Epithelial cell of esophagus (primary cell): ENCODE measurements at places on chromosomes 16 and 17.

DNA sequence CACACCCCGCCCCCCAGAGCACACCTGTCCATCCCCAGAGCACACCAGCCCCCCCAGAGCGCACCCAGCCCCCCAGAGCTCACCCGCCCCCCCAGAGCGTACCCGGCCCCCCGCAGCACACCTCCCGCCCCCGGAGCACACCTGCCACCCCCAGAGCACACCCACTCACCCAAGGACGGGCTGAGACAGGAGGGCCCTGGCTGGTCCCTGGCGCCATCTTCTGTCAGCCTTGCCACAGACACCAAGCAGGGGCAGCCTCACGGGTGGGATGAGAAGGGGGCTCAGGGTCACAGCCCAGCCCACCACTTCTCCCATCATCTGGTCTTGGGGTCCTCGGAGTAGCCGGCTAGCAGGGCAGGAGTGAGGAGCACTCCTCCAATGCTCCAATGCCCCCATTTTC is 31.8 kb downstream of the PIEZO1 start:
- DNase-seq, result no peak

- no peak for DNase-seq
Measured at GRCh38 chr17:79826204-79826680, 13.0 kb downstream of the CBX4 start.

GRCh38 chr17:35146214-35146833 is 1.3 kb upstream of the UNC45B start:
- DNase-seq, result peak; percentile 70

- DNase-seq, result no peak
Measured at GRCh38 chr17:50767030-50767429, 288 bp downstream of the ANKRD40CL start.

GRCh38 chr17:28951428-28951990 is at the start of gene PHF12:
Gene PHF12, minus strand, starts transcription at chr17:28951518. Its CDS starts 558 bp downstream, at chr17:28950960.
- DNase-seq, result peak; percentile 100

- no peak for DNase-seq
Measured at GRCh38 chr16:30744183-30744582, 4.0 kb upstream of the PHKG2 start.

- no peak for DNase-seq
Measured at GRCh38 chr17:72413077-72414031, 292.5 kb downstream of the SOX9 start.

DNA sequence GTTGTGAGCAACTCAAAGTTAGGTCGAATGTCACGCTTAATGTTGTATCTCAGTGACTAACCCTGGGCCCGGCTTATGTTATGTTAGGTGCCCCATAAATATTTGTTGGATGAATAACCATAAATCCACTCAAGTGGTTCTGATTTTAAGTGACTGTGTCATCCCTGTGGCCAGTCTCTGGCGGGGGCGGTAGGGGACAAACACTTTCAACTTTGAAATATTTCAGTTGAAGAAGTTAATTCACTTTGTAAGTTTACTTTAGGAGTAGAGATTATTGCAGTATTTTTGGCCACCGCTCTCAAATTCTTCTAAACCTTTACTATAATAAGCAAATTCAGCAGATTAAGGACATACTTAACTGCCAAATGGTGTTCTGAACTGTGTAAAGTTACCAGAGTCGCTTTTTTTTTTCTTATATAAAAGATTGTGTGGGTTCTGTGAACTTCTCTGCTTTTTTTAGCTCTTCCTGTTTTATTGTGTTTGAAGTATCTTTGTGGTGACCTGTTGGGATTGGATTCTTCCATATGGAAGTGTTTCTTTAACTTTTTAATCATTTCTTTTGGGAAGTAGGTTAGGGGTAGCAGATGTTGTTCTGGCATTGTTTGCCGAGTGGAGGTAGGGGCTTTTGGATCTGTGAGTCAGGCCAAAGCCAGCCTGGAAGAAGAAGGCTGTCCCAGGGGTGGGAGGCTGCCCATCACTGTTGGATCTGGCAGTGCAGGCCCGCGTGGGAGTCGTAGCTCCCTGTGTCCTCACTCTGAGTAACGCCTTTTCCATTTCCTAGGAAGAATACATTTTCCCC is 61.4 kb upstream of the TBX2 start:
- DNase-seq, result peak; percentile 56

- no peak for DNase-seq
Measured at GRCh38 chr16:82892324-82892723, 265.6 kb downstream of the CDH13 start.

- peak; percentile 34 for DNase-seq
Measured at GRCh38 chr16:22235839-22236745, 30.0 kb downstream of the EEF2K start.

DNA sequence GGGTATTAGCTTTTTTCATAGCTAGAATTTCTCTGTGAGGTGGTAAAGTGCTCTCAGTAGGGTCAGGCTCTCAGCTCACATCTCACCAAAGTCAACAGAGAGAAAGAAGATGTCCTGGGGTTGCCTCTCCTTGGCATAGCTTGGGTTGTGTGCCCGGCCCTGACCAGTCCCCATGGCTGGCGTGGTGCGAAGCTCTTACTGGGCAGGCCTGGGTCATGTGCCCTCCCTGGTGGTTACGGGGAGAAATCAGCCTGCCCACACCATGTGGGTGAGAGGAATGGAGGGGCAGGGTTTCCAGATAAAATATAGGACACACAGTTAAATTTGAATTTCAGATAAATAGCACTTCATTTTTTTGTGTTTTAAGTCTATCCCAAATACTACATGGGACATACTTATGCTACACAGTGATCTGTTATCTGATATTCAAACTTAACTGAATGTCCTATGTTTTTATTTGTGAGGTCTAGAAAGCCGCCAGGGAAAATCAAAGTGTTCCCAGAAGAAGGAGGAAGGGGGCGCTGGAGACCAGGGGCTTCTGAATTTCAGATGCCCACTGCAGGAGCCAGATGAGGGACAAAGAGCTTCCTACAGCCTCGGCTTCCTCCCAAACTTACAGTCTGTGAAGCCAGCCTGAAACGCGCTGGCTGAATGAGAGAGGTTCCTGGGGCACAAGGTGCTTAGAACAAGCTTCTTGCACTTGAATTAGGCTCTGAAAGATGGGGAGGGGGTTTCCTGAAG is 45.4 kb downstream of the NKD1 start:
- DNase-seq, result no peak

DNA sequence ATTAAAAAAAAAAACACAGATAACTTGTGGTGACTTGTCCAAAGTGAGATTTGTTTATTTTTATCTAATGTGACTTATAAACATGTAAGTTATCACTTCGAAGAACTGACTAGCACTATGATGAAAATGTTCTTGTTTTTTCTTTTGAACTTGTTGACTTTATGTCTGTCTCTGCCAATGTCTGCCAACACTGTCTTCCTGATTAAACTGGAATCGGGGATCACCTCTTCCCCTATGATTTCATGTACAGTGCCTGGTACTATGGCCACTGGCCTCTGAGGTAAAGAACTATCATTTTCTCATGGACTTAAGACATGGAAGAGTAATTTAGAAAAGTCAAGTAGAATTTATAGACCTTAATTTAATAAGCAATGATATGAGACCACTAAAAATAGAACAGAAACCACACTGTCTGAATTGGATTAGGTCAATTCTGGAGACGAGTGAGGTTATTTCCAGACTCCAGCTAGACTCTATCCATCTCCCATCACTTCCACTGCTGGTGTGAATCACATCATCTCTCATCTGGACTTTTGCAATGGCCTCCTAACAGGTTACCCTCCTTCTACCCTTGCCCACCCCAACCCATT is 8.9 kb downstream of the C17orf78 start:
- DNase-seq, result no peak

DNA sequence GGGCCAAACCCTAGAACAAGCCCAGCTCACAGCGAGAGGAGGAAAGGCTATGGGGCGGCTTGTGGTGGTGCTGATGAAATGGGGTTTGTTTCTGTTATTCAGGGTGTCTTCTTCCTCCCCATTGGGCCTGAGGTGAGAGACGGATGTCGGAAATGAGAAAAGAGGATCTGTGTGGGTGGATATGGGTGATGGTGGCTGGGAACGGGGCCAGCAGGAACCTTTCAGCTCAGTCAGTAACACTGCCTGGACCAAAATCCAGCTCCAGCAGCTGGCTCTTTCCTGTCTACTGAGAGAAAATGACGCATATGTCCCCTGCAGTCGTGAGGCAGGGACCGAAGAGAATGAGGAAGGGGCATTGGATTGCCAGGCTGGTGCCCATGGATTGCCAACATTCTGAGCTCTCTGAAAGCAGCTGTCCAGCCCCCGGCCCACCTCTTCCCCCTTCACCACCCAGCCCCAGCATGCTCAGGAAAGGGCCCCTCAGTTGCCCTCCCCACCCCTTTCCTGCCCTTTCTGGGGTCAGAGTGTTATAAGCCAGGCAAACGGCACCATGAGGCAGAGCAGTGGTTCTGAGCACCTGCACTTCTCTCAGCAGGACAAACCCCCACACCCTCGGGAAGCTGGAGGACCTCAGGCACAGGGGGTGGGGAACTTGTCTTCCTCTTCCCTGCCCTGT is 4.0 kb downstream of the MYH3 start:
- no peak for DNase-seq

GRCh38 chr16:62751218-62751617 is 715.0 kb upstream of the CDH8 start:
- DNase-seq, result no peak

DNA sequence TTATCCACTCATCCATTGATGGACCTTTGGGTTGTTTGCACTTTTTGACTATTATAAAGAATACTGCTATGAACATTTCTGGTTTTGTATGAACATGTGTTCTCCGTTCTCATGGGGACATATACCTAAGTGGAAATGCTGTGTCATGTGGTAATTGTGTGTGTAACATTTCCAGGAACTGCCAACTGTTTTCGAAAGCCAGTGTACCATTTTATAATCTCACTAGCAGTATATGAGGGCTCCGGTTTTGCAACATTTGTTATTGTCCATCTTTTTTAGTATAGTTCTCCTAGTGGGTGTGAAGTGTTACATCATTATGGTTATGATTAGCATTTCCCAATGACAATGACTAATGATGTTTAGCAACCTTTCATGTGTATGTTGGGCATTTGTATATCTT is 5.1 kb upstream of the TRIM25 start:
- peak; percentile 90 for DNase-seq

DNA sequence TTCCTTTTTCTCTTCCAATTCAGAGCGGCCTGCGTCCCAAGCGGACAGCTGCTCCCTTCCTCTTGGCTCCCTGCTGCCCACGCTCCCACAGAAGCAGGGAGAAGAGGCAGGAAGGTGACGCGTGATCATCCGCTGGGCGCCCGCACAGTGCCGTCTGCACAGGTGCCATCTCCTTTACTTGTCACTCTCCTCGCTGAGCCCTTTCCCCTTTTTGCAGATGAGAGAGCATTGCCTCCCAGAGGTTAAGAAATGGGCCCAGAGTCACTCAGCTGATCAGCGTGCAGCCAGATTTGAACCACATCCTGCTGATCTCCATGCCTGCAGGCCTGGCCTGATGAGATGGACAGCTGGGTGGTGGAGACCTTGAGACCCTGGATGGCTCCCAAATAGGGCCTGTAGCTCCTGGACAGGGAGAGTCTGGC is 299.8 kb downstream of the SEC14L1 start:
- no peak for DNase-seq

GRCh38 chr17:46741122-46741730 is 77.3 kb downstream of the WNT3 start:
- DNase-seq, result no peak

DNA sequence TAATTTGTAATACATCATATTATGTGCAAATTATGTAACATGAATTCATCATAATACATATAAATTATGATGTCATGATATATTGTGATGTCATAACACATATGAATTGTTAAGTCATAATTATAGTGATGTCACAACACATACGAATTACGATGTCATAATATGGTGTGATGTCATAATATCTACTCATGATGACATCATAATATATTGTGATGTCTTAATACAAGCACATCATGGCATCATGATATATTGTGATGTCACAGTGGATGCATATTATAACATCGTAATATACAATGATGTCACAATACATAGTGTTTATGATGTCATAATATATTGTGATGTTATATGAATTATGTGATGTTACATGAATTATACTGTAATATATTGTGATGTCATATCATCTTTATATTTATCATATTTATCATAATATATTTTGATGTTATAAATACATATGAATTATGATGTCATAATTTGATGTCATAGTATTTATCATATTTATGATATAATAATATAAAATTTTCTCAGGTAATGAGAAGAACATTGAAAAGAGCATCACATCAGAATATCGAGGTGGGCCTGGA is 1793.0 kb downstream of the TP53TG3F start:
- DNase-seq, result peak; percentile 2

DNA sequence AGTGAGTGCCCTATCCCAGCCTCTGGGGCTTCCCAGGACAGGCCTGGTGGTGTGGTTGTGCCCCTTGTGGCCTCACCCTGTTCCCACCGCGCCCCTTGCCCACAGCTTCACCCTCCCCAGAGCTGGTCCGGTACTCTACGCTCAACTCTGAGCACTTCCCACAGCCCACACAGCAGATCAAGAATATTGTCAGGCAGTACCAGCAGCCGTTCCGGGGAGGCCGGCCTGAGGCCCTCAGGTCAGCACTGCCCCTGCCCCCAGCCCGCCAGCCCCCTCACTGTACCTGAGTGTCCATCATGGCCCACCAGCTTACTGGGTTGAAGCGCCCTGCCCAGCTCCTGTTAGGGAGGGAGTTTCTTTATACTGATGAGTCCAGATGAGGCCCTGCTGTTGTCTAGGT is 32.3 kb upstream of the ALKBH5 start:
- no peak for DNase-seq

DNA sequence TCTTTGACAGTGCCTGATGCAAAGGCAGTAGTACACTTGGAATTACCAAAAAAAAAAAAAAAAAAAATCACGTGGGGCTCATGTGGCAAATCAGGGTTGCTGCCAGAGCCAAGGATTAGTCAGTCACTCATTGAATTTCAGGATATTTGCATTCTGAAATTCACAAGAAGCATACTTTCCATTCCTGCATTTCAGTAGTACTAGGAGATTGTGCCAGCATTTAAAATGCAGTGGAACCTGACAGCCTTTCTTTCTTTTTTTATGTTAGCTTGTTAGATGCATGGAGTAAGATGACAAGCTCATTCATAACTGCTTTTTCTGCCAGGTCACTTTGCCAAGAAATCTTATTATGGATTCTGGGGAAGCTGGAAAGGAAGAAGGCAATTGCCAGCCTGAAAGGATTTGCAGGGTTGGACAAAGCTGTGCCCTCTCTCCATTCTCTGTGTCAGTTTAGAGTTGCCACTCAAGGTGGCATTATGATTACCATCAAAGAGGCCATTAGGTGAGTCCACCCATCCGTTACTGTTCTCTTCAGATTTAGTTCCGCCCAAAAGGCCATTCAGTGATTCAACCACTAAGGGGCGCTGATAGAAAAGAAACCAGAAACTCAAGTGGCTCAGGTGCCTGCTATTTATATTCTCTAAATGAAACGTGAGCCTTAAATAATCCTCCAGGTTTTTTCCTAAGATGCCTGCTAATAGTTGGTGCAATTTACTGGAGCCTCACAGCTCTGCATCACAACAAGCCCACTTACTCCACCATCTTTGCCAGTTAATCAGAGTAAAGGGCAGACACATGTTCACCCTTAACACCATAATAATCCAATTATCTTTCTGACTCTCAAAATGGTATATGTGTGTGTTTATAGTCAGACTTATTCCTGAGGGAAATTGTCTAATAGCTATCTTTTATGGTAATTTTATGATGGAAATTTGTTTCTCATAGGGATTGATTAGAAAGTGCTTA is 59.0 kb downstream of the TANGO6 start:
- peak; percentile 77 for DNase-seq
